ENCODE measurements at places on chromosomes 2 and 18.

GRCh38 chr2:157305723-157306110 is 19.9 kb downstream of the ERMN start:
- DNase-seq, result no peak

DNA sequence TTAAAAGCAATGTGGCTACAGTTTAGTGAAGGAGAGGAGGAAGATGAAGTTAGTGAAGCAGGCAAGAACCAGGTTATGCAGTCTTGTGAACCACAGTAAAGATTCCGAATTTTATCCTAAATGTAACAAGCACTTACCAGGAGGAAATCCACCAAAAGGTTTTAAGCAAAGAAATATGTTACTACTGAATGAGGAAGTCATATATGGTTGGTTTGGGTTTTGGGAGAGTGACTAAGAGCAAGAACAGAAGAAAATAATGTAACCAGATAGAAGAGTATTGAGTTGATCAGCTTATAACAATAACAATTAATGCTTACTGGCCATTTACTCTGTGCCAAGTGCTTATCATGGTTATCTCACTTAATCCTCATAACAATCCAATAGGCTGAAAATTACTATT is 1.9 kb downstream of the USP37 start:
- no peak for DNase-seq

DNA sequence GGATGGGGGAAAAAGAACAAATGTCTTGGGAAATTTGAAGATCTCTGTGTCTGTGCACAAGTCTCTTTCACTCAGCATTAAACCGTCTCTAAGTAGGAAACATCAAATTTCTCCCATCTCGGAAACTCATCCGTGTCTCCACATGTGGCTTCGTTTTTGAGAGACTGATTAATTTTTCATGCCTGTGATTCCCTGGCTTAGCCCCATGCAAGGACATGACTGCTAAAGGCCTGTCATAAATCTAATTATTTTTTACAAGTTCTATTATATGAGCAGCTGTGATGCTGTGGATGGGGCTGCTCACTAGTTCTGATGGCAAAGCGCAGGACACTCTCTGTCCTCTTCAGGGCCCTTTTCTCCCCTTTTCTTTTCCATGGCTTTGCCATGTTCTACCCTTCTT is 129.1 kb downstream of the RGPD3 start:
- DNase-seq, result no peak

GRCh38 chr2:177010146-177010545 is 202.4 kb upstream of the HNRNPA3 start:
- no peak for DNase-seq

DNA sequence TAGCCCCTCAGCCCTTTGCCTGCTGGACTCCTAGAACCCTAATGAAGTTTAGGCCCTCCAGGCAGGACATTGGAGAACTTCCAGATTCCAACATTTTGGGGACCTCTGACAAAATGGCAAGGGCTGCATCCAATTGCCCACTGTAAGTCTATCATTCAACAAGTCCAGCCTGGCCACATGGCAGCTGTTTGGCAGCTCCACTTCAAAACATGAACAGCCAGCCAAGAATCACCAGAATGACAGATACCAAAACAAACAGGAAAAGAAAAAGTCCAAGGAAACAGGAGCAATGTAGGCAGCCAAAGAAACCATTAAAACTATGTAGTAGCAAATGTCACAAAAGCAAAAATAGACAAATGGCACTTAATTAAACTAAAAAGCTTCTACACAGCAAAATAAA is 25.5 kb downstream of the SLC4A5 start:
- no peak for DNase-seq

DNA sequence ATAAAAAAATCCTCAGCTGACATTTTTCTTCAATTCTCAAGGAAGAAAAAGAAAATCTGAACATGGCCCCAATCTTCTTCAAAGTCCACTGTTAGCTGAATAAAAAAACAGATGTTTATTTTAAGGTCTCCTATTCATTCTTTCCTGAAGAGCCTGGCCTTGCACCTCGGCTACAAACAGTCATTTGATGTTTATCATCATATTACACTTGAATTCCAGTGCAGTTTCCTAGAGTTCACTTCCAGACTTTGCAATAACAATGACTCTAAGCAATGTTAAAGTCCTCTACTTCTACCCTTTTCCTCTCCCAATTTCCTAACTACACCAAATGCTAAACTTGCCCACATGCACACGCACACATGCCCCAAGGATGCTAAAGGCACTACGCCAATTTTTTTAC is 70.1 kb downstream of the NOL10 start:
- DNase-seq, result no peak

DNA sequence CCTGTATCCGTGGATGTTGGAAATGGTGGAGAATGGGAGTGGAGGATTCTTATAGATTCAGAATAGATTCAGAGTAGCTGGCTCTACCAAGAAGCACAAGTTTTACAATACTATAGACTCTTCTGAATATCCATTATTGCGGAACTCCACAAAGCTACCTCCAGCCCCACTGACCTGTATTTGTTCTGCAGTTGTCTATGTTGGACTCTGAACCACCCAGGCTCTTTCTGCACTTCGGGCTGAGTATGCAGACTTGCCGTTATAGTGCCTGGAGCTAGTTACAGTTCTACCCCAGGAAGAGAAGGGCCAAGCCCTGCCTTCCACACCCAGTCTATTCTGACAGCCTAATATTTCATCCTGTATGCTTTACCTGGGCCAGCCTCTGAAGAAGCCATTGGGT is 4.4 kb upstream of the RGPD4 start:
- no peak for DNase-seq

GRCh38 chr2:86821306-86821705 is 30.6 kb upstream of the CD8A start:
- no peak for DNase-seq

- no peak for DNase-seq
These were observed 25.0 kb downstream of the PTPN2 start for GRCh38 chr18:12858991-12859390.

DNA sequence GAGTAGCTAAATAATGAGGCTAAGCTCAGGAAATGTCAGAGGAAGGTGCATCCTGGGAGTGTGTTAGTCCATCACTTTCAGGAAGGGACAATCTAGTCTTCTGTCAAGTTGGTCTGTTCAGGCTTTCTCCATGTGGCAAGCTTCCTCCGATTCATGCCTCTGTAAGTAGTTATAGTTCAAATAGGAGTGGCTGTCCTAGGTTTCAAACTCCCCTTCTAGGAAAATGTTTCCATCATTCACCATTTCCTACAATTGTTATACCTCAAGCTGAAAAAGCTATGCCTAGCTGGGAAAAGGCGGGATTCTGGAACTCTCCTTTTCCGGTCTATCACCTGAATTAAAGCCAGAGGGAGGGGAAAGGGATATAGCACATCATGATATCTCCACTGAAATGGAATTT is 287.7 kb upstream of the ZSWIM2 start:
- DNase-seq, result no peak

DNA sequence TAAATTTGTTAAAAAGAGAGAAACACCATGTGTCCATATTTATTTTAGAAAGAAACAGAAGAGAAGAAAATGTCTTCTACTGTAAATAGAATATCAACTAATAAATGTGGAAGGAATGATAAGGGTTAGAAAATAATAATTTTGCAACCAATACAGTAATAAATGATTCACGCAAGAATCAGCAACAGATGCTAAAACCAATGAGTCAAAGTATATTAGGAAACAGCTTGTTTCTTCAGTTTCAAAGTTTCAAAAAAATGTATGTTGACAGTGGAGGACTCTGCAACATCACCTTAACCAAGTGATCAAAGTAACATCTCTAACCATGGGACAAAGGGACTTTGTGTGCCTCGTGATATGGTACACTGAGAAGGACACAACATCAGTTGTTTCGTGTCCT is 147.0 kb downstream of the TWIST2 start:
- no peak for DNase-seq

DNA sequence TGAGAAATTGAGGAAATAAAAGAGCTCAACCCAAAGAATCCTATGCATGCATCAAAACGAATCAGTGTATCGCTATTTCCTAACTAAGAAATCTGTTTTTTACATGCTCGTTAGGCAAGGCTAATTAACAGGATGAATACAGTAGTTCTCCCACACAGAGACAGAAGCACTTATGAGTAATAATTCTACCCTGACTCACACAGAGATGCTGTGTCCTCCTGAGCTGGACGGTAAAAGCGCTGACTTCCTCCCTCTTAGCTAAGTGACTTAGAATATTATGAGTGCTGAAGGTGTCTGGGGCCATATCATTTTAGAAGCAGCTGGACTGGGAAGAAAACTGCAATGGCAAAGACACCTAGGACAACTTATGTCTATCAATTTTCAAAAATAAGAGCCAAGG is 18.5 kb downstream of the PLEKHM3 start:
- no peak for DNase-seq

DNA sequence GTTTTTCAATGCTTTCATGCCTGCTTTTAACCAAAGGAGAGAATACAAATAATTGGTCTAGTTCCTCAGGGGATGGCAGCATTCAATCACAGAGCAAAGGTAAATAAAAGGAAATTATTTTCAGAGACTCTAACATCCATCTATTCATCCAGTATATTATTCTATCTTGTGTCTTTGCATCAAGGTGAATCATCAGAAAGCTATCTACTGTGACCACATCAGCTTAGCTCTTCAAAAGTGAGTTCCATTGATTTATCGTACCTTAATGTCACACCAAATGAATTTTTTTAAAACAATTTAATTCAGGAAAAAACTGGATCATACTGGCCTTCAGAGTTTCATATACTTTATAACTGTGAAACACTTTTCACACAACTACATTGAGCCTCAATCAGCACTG is 66.1 kb downstream of the CHN1 start:
- DNase-seq, result no peak

- no peak for DNase-seq
These were observed 369.1 kb downstream of the ZNF521 start for GRCh38 chr18:24982831-24983230.

- no peak for DNase-seq
These were observed 30.7 kb downstream of the MBD2 start for GRCh38 chr18:54193786-54194185.

GRCh38 chr2:23645230-23645808 is 260.3 kb downstream of the KLHL29 start:
- DNase-seq, result no peak

GRCh38 chr2:151114874-151115273 is 146.8 kb downstream of the RBM43 start:
- no peak for DNase-seq

DNA sequence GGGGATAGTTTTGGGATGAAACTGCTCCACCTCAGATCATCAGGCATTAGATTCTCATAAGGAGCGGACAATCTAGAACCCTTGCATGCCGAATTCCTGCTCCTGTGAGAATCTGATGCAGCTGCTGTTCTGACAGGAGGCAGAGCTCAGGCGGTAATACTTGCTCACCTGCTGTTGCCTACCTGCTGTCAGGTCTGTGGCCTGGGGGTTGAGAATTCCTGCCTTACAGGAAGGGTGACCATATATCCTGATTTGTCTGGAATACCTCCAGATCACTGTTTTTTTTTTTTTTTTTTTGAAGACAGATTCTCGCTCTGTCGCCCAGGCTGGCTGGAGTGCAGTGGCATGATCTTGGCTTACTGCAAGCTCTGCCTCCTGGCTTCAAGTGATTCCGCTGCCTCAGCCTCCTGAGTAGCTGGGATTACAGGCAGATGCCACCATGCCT is 21.7 kb downstream of the ACSL3 start:
- no peak for DNase-seq

GRCh38 chr2:213959589-213959988 is 451.3 kb upstream of the VWC2L start:
- DNase-seq, result no peak

GRCh38 chr2:175136334-175137215 is 31.4 kb downstream of the ATF2 start:
- no peak for DNase-seq

DNA sequence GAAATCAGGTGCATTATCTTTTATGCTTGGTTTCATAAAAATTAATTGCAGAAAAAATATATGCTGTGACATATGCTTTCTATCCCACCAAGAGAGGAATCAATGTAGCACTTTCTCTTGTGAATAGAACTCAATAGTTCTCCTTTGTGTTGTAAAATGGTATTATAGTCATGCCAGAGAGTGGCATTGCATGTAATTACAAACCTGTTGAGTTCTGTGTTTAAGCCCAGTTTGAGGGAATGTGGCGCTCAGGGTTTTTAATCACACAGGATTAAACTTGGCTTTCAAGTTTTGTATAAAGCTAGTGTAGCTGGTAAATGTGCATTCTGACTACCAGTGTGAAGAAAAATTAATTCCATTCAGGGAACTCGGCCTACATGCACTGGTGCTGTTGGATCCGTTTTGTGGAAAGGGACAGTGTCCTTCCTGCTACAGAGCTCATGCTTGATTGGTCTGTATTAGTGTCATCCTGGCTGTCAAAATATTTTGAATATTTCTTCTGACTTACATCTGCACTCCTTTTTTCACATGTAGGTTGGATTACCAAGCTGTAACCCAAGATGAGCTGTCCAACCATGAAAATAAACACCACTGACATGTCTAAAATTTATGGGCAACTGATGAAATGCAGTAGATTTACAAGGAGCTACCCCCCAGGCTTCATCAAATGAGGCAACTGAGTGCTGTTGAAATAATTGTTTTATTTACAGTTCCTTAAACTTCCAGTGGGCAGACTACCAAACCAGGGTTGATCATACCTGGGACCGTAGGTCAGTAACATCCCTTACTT is 80.3 kb downstream of the SLC4A3 start:
- no peak for DNase-seq

GRCh38 chr2:219335373-219335786 is 2.8 kb upstream of the RESP18 start:
- DNase-seq, result no peak

- DNase-seq, result no peak
These were observed 490.4 kb upstream of the SPRED2 start for GRCh38 chr2:65922794-65923193.

- no peak for DNase-seq
These were observed 13.0 kb downstream of the INHBB start for GRCh38 chr2:120358734-120359465.

GRCh38 chr2:225411452-225411851 is 11.9 kb downstream of the NYAP2 start:
- DNase-seq, result no peak

- no peak for DNase-seq
These were observed 25.4 kb downstream of the WDR75 start for GRCh38 chr2:189466656-189467055.

DNA sequence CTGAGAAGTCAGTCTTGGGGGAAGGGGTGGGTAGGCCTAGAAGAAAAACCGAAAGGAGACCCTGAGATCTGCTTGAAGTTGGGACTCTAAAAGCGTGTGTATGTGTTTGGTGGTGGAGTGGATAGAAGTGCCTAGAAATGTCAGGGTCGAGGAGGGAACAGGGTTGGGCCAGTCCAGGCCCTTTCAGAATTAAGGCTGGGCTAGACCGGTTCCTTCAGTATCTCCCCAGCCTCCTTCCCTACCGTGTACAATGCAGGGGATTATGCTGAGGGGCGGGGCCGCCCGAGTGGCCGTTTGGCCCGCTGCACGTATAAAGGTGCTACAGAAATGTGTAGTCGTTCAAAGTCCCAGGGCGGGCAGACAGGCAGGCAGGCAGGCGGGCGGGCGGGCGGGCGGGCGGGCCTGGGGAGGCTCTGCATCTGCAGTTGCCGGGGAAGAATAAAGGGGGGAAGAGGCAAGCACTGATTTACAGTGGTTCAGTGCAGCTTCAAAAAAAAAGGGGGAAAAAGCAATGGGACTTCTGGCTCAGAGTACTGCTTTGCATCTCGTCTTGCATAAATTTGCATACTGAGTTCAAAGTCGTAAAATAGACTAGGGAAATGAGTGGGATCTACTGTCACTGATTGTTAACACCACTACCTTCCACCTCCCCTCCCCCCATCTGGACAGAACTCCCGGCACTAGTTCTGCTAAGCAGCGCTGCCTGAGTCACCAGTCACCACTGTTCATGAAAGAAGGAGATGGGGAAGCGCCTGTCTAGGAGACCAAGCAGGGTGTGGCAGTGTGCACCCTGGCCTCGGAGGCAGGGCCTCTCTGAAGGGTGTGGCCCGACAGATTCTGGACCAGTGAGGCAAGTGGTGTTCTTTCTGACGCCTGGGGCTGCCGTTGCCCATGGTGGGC is 3.6 kb downstream of the IGFBP2 start:
- no peak for DNase-seq
